ENCODE measurements at places on chromosomes 16 and 17.

- peak; percentile 82 for DNase-seq
These were observed 2.6 kb downstream of the GID4 start for GRCh38 chr17:18041776-18042175.

DNA sequence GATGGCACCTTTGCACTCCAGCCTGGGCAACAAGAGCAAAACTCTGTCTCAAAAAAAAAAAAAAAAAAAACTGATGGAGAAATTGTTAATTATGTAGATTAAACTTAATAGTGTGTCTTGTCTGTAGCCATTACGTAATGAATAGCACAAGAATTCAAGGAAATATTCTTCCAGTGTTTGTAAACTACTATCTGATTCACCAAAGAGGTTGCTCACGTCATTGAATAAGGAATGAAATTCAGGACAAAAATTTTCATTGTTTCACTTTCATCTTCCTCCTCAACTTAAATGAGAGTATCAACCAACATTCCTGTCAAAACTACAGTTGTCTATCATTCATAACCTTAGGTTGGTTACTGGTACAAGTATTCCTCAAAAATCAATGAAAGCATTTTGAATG, 30.7 kb upstream of the MYO18A start:
- peak; percentile 54 for DNase-seq

DNA sequence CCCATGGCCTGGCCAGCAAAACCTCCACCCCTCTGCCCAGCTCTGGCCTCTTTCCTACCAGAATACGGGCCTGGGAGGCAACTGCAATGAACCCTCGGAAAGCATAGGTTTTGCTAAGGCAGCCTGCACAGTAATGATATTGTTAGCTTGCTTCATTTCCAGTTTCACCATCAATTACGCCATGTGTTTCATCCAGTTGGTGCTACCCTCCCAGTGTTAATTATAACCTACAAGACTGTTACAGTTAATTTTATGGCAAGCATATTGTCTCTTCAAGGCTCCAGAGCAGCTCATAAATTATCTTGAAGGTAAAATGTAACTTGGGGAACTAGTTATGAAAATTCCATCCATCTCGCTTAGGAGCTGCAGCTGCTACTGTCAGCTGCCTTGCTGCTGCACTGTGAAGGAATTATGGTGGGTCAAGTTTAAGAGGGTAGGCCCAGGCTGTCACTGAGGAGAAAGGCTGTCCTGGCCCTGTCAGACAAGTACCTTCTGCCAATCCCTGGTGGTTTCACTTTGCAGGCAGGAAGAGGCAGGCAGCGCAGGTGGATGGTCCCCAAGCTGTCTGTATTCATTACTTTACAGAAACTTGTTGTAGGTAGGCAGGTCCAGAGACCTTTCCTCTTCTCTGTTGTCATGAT, 242.9 kb downstream of the FTO start:
- no peak for DNase-seq

DNA sequence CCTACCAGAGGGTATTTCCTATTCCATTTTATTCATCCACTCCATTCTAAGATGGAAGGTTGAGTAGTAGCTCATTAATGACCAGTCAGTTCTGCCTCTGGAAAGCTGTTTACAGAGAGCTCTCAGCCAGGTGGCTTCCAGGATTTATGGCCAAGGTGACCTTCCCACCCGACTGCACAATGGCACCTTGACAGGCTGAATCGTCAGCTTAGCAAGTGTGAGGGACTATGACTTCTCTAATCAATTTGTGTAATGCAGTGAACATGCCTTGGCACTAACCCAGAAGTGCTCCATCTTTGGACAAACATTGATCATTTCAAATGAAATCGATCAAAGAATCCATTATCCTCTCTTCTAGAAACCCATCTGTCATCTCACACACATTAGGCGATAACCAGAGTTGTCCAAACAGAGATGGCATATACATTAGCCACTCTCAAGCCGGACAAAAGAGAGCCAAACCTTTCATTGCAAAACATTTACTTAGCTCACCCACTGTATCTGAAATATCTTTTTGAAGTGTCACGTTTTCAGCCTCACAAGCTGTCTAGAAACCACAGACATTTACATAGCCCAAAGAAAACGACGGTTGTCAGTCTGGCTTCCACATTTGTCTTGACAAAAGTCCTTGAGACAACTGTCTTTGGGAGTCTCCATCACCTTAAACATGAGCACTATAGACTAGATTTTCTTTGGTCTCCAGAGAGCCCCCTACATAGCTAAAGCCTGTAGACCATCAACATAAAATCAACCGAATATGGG, 35.6 kb downstream of the CLEC3A start:
- no peak for DNase-seq

GRCh38 chr16:82979406-82980111, 352.8 kb downstream of the CDH13 start:
- no peak for DNase-seq

DNA sequence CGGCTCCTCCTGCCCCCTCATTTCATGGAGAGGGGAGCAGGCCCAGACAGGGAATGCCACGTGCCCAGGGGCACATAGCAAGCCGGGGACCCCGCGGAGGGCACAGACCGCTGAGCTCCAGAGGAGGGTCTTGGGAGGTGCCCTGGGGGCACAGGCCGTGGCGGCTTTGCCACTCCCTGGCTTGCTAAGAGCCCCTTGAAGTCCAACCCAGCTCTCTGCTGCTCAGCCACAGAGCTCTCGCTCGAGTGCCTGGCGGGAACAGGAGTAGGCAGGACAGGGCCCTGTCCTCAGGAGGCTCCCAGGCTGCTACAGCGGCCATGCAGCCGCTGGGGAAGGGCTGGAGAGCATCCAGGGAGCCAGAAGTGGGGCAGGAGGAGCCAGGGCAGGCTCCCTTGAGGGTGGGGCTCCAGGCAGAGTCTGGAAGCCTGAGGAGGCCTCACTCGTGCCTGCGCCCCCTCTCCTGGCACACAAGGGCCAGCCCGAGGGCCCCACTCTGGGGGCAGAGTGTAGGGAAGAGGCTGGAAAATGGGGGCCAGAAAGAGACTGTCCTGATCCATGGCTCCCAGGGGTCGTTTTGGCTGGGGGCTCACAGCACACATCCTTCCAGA, 4.4 kb upstream of the RAB26 start:
- no peak for DNase-seq

- no peak for DNase-seq
These were observed 12.1 kb downstream of the TEKT5 start for GRCh38 chr16:10682604-10683003.

- DNase-seq, result no peak
These were observed 245 bp upstream of the RNF227 start for GRCh38 chr17:7916385-7916682.

DNA sequence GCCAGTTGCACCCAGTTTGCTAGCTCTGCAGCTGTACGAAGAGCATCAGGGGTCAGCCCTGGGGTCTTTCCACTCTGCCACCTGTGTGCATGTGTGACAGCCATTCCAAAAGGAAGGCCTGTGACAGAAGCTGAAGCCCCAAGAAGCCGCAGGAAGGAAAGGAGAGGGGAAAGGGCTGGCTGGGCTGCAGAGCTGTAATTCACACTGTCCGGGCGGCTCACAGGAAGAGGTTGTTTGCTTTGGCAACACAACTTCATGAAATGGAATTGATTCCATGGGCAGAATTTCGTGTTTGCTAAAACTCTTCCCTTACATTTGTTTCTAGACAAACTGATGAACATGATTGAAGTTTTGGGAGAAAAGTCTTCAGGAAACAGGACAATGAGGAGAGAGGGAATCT, 14.8 kb downstream of the TMEM204 start:
- no peak for DNase-seq

- DNase-seq, result no peak
These were observed 35.0 kb downstream of the GPT2 start for GRCh38 chr16:46918905-46919792.

DNA sequence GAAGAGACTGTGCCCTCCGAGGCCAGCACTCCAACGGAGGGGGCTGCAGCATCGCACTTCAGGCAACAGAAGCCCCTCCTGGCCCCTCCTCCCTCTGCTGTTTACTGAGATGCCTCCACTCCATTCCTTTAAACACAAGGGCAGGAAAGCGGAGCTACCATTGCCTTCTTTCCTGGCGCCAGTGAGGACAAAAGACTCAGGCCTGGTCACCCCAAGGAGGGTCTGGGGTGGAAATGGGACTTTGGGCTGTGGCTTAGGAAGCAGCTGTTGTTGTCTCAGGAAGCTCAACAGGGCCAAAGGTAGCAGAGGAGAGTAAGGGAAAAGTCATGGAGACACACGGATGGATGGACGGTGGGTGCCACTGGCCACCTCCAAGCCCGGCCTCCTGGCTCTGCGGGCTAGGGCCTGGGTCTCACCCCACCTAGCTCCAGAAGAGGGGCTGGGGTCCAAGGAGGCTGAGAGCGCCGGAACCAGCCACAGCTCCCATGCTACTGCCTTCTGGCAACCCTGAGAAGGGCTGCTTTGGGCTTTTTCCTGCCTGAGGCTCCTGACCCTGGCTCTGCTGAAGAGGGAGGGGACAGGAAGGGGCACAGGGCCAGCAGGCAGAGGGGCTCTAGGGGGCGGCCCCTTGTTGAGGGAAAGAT, 11.1 kb downstream of the CD300LG start:
- DNase-seq, result no peak

DNA sequence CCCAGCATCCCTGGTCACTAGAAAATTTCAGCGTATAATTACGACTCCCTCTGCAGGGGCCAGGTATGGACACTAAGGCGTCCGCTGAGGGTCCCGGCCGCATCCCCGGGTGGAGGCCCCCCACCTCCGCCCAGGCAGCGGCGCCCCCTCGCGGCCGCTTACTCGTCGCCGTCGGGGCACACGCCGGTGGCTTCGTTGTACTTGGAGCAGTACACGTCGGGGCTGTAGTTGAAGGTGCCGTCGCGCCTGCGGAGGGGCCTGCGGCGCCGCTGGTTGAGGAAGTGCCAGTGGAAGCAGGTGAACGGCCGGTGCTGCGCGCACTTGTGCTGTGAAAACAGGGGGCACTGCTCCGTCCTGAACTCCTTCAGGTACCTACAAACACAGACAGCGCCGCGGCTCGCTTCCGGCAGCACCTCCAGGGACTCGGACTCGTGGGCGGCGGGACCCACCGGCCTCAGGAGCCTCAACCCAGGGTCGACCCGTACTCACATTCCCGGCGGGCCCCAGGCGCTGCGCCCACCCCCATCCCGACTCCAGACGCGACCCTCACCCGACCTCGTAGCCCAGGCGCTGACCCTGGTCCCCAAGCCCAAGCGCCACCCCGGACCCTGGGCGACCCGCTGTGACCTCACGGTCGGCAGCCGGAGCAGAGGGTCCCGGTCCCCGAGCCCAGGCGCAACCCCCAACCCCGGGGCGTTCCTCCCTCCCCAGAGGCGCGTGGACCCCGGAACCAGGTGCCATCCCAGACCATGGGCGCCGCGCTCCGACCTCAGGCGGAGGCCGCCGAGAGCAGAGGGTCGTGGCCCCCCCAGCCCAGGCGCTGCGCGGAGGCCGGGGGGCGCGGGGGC, 596 bp downstream of the UNKL start:
- DNase-seq, result peak; percentile 23

All from mammary epithelial cell (primary cell).